ENCODE measurements at places on chromosomes 3 and 15.
A peak's percentile ranks its signal among the peaks of the same experiment; 100 is the strongest.

GRCh38 chr15:81776976-81777375 is 268.8 kb downstream of the MEX3B start:
- DNase-seq: no peak

- peak; percentile 34 for DNase-seq
Observed at GRCh38 chr3:134796281-134797056, 1.4 kb downstream of the EPHB1 start.

GRCh38 chr3:73786321-73786807 is 161.6 kb upstream of the PDZRN3 start:
- DNase-seq: no peak

DNA sequence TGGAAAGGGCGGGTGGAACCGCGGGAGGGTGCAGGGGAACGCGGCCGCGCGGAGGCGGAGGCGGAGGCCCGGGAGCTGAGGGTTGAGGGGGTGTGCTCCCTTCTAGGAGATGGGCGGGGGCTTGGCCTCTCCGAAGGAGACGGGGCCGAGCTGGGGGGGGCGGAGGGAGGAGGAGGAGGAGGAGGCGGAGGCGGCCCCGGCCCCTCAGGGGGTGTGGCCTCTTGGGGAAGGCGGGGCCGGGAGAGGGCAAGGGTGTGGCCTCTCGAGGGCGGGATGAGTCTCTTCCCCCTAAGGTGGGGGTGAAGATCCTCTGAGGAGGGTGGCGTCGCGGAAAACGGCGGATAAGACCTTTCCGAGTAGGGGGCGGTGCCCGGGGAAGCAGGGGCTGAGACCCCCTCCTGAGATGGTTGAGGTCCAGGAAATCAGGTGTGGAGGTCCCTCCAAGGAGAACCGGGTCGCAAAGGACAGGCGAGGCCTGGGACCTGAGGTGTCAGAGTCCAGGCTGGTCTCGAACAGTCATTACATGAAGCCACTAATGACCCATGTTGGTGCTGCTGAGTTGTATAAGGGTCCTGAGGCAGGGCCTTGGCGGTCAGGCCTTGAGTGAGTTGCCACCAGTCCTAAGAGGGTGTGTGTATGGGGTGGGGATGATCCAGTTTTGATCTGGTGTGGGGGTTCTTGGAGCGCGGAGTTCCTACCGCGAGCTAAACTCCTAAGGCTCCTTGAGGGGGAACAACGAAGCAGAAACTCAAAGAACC is 759 bp downstream of the WDR6 start:
- peak; percentile 19 for DNase-seq

GRCh38 chr3:25782938-25783660 is at the start of gene NGLY1:
Gene NGLY1 (minus strand): TSS chr3:25783443. CDS start chr3:25783390, 53 bp downstream.
- DNase-seq: peak; percentile 28

- no peak for DNase-seq
Observed at GRCh38 chr3:31536497-31536896, 3.8 kb downstream of the STT3B start.
